T47D (cell line): ENCODE measurements at places on chromosomes 4 and X.

DNA sequence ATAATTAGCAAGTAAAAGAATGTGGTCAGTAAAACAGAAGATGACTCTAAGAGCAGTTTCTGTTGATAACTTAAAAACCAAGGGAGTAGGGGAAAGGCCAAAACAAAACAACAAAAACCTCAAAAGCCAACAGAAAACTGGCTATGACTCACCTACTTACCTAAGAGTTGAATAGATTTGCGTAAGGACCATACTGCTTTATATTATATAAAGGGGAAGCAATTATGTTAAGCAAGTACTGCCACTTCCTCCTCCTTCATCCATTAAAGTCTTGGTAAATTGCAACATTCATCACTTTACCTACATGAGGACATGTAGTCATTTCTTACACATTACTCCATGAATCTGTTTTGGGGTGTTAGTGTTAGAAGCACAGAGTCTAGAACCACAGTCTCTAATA, 85.9 kb upstream of the FAM47A start:
- no peak for DNase-seq

- no peak for DNase-seq
Observed at GRCh38 chr4:86640469-86640868, 46.4 kb downstream of the PTPN13 start.

GRCh38 chrX:139720136-139720535, 12.2 kb upstream of the MCF2 start:
- no peak for DNase-seq

- no peak for DNase-seq
Observed at GRCh38 chr4:37400241-37400881, 155.8 kb downstream of the NWD2 start.

GRCh38 chrX:9775930-9776329, 10.3 kb upstream of the GPR143 start:
- DNase-seq, result no peak

GRCh38 chr4:74631338-74631737, 163.0 kb downstream of the BTC start:
- DNase-seq, result no peak

DNA sequence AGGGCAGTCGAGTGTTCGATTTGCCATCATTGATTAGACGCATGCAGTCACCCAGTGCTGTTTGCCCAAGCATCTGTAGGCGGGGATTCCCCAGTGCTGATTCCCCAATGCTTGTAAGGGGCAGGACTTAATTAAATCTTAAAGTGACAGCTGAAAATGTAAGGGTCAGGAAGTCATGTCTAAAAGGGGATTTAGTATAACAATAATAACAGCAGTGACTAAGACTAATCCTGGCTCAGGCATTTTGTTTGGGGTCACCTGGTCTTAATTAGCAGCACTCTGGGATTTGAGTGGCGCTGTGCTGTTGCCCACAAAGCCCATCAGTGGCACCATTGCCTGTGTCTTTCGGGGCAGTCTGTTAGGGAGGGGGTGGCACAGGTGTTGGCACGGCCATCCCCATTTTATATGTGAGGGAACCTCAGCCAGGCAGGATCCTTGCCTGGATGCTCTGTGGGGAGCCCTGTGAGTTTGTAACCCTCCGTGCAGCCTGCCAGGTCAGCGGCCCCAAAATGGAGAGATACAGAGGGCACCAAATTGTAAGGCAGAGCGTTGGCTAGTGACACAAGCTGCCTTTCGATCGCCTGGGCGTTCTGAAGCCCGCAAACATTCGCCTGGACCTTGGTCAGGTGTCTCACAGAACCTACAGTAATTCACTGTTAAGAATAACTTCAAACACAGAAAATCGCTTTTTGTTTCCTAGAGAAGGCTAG, 146.7 kb downstream of the TBL1X start:
- DNase-seq, result no peak

GRCh38 chr4:986428-986878, 391 bp upstream of the IDUA start:
- DNase-seq, result no peak

DNA sequence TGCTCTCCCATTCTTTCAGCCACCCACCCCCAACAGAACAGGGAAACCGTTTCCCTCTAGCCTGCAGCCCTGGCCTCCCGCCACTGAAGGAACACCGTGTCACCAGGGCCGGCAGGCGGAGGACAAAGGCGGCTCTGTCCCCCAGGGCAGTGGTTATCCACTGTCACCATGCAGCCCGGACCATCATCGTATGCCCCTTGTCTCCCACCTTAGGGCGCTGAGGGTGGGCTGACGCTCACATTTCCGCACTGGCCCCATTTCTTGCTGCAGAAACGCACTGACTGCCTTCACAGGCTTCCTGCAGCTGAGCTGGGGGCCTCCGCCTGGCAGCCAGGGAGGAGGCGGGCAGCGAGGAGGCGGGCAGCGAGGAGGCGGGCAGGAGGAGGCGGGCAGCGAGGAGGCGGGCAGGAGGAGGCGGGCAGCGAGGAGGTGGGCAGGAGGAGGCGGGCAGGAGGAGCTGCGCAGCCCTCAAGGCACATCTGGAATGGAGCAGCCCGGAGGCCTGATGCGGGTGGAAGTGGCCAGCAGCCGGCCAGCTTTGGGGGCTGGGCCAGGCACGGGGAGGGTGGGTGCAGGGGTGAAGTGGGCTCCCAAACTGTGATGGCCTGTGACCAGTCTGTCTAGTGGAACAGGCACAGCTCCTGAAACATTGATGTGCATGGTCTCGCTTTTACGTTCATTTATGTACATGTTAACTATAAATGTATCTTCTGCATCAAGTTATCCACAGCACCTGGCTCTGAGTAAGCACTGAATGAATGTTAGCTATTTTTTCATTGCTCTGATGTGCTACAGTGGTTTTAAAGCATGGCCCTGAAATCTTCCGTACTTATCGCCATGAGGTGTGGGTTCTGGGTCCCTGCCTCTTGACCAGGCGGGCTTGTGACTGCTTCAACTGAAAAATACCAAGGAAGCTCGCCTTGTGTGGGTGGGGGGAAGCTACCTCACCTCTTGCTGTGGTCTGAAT, 20.6 kb upstream of the KIAA0232 start:
- peak; percentile 71 for DNase-seq

- no peak for DNase-seq
Observed at GRCh38 chr4:130424211-130424610, 1328.3 kb downstream of the C4orf33 start.

DNA sequence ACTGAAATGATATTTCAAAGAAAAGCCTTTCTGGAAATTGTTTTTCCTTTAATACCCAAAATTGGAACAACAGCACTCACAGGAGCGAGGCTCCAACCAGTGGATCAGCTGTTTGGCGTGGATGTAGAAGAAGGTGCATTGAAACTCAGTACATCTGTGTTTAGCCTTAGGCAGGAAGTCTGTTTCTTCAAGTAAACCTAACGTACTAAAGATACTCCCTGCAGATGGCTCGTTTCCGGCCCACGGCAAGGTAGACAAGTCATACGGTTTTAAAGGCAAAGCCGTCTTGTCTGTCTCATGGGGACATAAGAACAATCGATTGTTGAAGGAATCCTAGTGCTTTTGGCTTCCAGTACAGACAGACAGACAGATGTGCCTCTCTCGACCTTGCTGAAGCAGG, 50.0 kb upstream of the CLCN4 start:
- no peak for DNase-seq

- DNase-seq, result peak; percentile 70
Observed at GRCh38 chr4:11623726-11624037, 195.0 kb upstream of the HS3ST1 start.

- no peak for DNase-seq
Observed at GRCh38 chr4:17132226-17132625, 233.8 kb upstream of the LDB2 start.

DNA sequence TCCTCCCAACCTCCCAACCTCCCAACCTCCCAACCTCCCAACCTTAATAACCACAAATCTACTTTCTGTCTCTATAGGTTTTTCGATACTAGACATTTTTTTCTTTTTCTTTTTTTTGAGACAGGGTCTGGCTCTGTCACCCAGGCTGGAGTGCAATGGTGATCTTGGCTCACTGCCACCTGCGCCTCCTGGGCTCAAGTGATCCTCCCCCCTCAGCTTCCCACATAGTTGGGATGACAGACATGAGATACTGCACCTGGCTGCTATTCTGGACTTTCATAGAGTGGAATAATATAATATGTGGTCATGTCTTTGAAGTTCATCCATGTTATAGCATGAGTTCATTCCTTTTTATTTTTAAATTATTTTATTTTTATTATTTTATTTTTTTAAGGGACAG, 39.5 kb upstream of the ZFX start:
- DNase-seq, result no peak

DNA sequence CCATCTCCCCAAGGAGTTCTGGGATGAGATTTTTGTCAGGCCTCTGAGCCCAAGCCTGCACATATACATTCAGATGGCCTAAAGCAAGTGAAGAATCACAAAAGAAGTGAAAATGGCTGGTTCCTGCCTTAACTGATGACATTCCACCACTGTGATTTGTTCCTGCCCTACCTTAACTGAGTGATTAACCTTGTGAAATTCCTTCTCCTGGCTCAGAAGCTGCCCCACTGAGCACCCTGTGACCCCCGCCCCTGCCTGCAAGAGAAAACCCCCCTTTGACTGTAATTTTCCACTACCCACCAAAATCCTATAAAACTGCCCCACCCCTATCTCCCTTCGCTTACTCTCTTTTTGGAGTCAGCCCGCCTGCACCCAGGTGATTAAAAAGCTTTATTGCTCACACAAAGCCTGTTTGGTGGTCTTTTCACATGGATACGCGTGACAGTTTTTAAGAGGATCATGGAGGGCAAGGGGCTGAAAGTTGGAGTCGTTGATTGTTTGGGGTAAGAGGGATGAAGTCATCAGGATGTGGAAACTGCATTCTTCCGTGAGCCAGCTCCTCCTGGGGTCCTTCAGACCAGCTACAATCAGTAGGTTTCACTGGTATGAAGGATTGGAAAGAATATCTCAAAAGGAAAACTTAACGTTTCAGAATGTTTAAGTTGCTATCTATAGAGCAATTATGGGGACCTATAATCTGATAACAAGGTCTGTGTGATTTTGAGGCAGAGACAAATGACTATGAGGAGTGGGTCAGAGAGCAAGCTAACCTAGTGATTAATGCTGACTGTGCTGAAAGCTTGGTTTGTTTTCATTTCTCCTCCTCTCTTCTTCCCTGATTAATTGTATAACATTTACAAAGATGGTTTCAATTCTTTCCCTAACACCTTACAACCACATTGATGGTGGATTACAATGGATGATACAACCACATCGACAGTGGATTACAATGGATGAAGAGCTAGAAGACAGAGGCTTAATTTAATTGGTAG, 28.6 kb upstream of the MAGEA11 start:
- no peak for DNase-seq

GRCh38 chr4:87584222-87584908, 24.0 kb upstream of the DSPP start:
- DNase-seq, result no peak

- DNase-seq, result no peak
Observed at GRCh38 chr4:67451464-67451863, 93.8 kb downstream of the CENPC start.

GRCh38 chr4:140061194-140061593, 92.8 kb downstream of the MAML3 start:
- DNase-seq, result no peak

DNA sequence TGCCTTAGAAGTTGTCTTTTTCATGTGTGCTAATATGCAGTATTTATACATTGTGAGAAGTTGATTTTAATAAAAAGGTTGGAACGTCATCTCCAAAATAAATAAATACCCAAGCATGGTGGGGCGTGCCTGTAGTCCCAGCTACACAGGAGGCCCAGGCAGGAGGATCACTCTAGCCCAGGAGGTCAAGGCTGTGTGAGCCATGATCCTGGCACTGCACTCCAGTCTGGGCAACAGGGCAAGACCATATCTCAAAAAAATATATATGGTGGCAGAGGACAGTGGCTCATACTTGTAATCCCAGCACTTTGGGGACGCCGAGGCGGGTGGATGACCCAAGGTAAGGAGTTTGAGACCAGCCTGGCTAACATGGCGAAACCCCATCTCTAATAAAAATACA, 6.4 kb downstream of the SLBP start:
- no peak for DNase-seq

GRCh38 chrX:143115466-143115865, 89.7 kb downstream of the SPANXN4 start:
- peak; percentile 63 for DNase-seq

GRCh38 chrX:122092360-122092759, 1045.0 kb downstream of the GLUD2 start:
- no peak for DNase-seq

DNA sequence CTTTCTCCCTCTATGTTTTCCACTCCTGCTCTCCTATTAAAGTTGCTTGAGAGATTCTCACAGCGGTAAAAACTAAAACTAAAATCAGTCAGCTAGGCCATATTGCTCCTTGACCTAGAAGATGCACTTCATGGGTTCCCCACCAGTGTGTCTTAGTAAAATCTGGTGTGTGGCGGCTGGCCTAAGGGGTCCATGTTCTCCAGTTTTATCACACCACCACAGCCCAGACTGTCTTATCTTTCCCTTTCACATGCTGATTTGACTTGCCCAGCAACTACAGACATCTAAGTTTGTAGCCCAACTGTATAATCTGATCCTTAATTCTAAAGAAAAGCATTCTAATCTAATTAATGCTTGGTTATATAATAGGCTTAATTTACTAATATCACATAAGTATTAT, 68.0 kb downstream of the ATP8A1 start:
- no peak for DNase-seq

DNA sequence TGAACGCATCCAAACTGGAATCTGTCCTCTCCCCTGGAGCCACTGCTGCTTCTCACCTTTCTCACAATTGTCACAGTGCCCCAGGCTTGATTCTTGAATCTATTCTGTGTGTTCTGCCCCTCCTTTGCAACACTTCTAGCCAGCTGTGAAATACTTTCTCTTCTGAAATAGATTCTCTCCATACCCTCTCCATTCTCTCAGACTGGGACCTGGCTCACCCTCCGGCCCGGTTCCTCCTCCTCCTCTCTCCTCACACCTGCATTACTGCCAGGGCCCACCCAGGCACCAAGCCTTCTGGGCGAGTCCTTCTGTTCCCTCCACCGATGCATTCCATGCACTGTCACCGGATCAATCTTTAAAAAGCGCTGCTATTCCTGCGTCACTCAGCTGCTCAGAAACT, 336.1 kb downstream of the UNC5C start:
- no peak for DNase-seq

DNA sequence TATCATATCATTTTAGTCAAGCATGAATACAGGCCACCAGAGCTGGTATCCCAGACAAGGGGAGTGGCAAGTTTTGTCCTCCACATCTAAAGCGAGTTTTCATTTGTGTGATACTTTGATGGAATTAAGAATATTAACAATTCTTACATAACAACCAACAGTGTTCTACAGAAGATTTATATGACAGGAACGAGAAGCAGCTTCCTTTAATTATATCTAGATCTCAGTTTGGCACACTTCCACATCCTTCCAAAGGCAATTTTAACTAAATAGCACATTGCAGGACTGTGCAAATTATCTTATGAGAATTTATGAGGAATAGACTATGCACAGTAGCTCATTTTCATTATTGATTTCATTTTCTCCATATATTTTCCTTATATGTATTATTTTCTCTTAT, 121.2 kb upstream of the GUCY1A1 start:
- no peak for DNase-seq

GRCh38 chrX:1246816-1247215, 21.8 kb upstream of the CSF2RA start:
- DNase-seq, result peak; percentile 85
